Stimulated activated CD8-positive, alpha-beta memory T cell treated with anti-CD3 and anti-CD28 coated beads, Interleukin-2, amount 100 ng/mL, for 1 hour (primary cell): ENCODE measurements at places on chromosomes 1 and 21.

DNA sequence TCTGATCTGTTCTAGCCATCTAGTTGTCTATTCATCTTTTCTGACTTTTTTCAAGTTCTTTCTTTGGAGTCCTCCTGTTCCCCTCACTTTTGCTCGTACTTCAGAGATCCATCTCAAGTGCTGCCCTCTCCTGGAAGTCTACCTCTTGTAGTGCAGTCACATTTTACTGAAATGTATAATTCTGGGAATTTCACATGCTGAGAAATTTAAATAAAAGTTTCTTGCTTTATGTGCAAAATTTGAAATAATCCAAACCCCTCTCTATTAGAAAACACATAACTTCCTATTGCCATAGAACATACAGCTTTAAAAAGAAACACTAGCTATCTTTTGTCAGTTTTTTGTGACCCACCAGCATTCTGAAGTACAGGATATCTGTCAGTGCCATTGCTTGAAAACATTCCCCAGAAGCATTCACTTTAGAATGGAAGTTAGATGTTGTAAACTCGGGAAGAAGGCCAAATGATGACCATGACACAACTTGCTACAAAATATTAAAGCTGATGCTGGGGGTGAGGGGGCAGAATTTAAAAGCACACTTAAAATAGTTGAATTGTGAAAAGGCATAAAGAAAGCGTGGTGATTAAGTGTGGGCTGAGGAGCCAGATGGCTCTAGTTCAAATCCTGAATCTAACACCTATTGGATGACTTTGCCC is 22.0 kb downstream of the RLF start:
- no peak for DNase-seq

DNA sequence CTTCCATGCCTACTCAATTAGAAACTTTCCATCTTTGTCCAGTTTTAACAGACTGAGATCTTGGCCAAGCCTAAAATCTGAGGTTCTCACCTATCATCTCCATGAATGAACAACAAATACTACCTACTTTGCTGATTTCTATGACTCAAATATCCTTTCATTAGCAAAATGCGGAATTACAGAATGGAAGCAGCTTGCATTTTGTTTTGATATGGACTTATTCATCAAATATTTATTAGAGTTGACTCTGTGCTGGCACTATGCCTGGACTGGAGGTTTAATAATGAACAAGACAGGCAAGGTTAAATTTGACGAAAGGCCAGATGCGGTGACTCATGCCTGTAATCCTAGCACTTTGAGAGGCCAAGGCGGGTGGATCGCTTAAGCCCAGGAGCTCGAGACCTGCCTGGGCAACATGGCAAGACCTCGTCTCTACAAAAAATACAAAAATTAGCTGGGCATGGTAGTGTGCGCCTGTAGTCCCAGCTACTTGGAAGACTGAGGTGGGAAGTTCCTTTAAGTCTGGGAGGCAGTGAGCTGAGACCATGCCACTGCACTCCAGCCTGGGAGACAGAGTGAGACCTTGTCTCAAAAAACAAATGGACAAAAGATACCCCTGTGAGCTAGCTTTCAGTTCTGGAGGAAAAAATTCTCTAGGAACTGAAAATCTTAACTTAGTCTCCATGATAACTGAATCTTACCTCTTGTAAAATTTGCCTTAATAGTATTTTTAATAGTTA is 29.4 kb upstream of the SOD1 start:
- no peak for DNase-seq

- DNase-seq, result no peak
Measured at GRCh38 chr1:18032172-18032859, 75.3 kb upstream of the IGSF21 start.

DNA sequence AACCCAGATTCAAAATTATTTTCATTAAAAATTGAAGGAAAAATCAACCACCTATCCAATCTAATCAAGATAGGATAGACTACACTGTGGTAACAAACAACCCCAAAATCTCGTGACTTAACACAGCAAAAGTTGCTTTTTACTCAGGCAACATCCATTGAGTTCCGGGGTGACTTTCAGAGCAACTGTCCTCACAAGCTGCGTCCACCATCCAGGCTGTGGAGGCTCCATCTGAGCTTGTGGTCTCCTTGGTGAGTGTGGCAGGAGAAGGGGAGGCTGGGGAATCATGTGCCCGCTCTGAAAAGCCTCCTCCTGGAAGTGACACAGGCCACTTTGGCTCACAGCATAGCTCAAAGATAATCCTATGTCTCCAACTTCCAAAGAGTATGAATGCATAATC is 52.4 kb downstream of the CD2 start:
- no peak for DNase-seq

- no peak for DNase-seq
Measured at GRCh38 chr1:30101487-30102227, 621.7 kb downstream of the MATN1 start.

GRCh38 chr1:78493451-78493850 is 2.7 kb downstream of the PTGFR start:
- no peak for DNase-seq

GRCh38 chr21:15495965-15496364 is 233.8 kb upstream of the USP25 start:
- DNase-seq, result no peak

DNA sequence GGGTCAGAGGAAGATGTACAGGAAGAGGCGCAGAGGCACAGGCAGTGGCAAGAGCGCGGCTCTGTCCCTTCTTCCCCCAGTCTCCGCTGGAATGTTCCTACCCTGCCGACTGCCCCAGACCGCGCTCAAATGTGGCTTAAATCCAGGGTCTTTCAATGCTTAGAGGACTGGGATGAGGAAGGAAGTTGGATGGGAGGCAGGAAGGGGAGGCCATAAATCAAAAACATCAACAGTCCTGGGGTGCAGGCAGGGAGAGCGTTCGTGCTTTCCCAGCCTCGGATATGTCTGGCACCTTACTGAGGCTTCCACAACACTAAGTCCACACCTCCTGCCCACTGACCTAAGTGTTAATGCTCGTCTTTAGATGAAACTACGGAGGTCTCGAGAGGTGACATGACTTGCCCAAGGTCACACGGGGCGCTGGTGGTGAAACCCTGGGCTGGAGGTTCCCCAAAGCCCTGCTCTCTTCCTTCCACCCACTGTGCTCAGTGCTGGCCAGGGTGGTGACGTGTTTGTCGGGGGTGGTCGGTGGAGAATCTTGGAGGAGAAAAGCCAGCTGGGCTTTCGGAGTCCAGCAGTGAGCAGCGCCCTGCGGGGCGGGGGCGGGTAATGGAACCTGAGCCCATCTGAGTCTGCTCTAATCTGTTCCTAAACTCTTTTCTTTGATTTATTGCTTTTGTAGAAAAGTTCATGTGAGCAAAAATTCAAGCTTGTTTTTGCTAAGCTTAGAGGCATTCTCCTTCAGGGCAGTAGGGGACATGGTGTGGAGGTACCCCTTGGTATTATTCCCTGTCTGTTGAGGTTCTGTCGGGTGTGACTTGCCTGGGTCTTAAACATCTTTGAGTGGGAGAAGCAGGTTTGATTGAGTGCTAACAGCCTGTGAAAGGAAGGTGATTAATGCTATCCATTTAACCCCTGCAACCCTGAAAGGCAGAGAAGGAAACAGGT is 708 bp downstream of the CDA start:
- DNase-seq, result no peak

- DNase-seq, result no peak
Measured at GRCh38 chr1:93864175-93864574, 14.8 kb downstream of the DNTTIP2 start.

- DNase-seq, result no peak
Measured at GRCh38 chr1:211885747-211886522, 55.4 kb upstream of the LPGAT1 start.

DNA sequence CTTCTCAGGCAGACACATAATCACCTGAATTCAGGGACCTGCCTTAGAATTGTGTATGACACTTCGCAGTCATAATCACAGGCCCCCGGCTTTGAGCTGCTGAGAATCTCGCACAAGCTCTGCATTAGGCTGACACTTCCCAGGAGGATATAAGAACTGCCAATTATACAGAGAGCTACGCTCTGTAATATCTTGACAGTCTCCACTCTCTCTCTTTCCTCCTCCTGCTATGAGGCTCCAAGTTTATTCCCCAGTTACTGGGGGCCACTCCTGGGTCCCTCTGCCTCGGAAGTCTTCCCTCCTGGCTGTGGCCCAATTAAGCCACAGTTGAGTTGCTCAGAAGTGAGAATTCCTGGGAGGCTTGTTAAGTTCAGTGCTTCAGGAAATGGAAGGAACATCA is 42.7 kb downstream of the EBNA1BP2 start:
- DNase-seq, result no peak

GRCh38 chr1:21165646-21166045 is 11.1 kb downstream of the EIF4G3 start:
- DNase-seq, result no peak

DNA sequence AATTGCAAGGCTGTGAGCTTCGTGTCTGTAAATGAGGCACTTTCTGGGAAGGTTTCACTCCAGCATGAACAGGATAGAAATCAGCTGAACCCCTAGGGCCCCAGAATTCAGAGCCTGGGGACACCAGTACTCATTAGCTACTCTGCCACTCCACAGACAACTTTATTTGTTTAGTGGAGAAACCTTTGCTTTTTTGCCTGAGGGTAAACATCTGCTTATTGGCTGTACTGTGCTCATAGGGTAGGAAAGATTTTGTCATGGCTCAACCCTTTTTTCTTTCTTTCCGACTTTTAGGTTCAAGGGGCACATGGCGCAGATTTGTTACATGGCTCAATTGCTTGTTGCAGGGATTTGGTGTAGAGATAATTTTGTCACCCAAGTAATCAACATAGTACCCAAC is 138.4 kb upstream of the BACE2 start:
- no peak for DNase-seq

DNA sequence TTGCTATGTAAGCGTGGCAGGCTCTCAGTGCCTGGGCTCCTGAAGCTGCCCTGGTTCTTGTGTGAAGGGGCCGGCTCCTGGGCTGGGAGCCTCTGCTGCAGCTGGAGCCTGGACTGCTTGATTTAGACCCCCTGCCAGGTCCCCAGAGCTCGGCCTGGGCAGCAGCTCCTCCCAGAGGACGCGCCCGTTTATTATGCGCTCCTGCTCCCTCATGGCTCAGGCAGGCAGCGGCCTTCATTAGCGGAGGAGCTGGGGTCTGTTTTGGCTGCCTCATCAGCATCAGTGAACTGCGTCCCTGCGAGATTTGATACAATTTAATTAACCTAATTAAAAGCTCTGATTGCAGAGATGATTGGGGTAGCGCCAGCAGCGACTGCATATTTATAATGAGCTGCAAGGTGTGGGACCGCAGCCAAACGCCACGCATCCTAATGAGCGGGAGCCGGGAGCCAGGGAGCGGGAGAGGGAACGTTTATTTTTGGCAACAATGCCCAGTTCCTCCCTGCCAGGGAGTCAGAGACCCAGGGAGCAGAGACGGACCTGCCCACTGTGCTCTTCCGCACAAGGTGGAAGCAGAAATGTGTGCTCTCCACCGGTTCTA is 16.6 kb downstream of the UTP11 start:
- no peak for DNase-seq
